HS-27A (cell line): ENCODE measurements at places on chromosomes 7 and 10.
A peak's percentile ranks its signal among the peaks of the same experiment; 100 is the strongest.

- DNase-seq: no peak
Measured at GRCh38 chr7:125098377-125098970, 168.8 kb upstream of the POT1 start.

DNA sequence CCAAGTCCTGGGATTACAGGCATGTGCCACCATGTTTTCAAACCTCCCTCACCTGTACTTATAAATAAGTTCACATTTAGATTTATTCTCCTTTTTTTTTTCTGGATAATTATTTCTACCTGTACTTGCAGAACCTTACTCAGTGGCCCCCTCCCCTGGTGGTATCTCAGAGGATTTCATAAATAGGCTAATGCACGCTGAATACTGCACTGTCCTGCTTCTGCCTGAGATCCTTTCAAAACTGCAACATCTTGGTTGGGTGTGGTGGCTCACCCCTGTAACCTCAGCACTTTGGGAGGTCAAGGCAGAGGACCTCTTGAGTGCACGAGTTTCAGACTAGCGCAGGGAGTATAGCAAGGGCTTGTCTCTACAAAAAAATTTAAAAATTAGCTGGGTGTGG is 4.6 kb upstream of the BLVRA start:
- DNase-seq: no peak

- no peak for DNase-seq
Measured at GRCh38 chr7:52064493-52064892, 747.9 kb upstream of the COBL start.

GRCh38 chr10:15196021-15196834 is 27.7 kb upstream of the NMT2 start:
- no peak for DNase-seq

DNA sequence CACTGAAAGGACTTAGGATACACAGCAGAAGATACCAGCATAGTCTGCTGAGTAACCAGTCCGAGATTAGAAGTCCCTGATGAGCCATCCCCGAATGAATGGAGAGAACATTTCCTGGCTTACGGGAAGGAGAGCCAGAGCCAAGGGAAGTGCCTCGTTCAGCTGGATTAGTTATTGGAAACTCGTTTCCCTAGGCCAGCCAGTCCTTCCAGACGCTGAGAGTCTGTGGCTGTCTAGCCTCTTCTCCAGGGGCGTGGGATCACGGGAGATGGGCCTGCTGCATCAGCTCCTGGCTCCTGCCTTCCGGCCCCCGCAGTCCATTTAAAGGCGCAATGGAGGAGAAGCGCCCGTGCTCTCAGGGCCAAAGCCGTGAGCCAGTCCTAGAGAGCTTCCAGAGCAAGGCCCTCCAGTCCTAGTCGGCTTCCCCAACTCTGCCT is 712.8 kb downstream of the PARD3 start:
- DNase-seq: no peak

GRCh38 chr7:22569586-22570321 is 69.8 kb upstream of the STEAP1B start:
- no peak for DNase-seq

GRCh38 chr7:50718876-50719275 is 63.8 kb downstream of the GRB10 start:
- DNase-seq: no peak

DNA sequence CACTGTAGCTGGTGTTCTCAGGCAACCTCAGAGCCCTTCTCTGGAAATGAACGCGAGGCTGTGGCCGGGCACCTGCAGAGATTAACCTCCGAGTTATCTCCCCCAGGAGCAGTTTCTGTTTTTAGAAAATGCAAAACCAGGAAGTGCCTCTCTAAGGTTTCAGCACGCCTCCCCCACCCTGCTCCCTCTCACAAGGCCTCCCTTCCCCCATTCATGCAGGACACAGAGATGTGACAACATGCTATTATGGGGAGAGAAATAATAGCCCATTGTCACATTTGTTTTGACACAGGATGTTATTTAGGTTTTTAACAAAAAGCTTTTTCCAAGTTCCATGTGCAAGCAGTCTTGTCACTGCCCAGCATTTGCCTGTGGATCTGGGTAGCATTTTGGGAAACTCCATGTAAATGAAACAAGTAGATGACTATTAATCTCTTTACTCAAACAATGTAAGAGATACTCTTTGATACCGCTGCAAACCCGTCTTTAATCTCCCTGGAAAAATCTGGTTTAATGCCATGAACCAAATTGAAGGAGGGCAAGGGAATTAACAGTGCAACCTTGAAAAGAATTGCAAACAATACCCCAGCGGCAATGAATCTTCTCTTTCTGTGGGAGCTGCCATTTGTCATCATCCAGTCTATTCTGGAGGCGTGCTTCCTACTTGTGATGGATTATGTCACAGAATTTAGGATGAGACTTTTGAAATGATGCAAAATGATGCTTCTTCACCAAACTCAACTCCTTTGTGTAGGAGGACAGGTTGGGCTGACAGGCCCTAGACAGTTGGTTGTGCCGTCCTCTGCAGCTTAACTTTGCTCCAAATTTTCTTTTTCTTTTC is 86.5 kb upstream of the NMT2 start:
- no peak for DNase-seq

DNA sequence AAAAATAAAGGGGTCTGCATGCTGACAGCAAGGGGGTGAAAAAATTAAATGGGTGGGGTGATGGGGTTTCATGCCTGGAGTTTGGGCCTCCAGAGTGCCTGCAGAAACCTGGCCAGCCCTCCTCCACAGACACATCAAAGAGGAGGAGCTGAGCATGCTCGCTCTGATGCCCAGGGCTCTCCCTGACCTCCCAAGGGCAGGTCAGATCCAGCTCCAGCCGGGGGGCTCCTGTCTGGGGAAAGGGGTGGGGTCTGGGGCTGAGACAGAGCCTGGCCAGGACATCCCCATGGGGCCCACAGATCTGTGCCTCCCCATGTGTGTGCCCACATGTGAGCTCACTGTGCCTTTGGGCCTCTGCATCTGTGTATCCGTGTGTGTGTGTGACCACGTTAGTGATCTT is 915 bp upstream of the CALHM1 start:
- DNase-seq: no peak

DNA sequence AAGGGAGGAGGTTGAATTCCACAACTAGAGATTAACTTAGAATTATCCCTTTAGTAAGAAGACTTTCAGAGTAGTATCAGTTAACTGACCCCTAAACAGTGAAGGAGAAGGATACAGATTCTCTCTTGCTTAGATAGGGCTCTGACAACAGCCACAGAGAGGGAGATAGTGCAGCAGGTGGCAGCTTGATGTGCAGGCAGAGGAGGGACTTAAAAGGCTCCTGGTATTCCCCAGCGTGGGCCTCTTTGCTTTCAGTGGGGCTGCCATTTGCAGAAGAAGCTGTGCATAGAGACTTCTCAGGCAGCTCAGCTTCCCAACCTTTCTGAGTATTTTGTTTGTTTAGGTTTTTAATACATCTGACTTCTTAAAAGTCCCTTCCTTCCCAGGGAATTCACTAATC is 16.0 kb downstream of the FZD1 start:
- DNase-seq: no peak

GRCh38 chr10:98642281-98642680 is 195.5 kb upstream of the HPS1 start:
- DNase-seq: no peak

- no peak for DNase-seq
Measured at GRCh38 chr10:14438057-14438456, 107.3 kb upstream of the FRMD4A start.

DNA sequence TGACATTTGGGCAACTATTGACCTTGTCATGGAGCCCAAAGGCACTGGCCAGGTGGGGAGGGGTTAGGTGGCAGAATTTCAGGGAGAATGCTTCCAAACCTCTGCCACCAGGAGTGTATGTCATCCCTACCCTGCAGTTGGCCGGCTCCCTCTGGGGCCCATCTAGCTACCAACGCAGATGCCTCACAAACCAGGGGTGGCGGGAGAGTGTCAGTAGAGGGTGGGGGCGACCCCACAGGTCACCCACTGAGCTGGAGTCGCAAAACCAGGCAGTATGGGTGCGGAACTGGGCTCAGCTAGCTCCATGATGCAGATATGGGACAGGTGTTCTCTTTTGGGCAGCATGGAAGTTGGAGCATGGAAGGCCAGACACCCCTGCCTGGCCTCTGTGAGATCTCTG is 51.4 kb downstream of the FAM241B start:
- no peak for DNase-seq

GRCh38 chr10:99360934-99361333 is 31.8 kb downstream of the CNNM1 start:
- no peak for DNase-seq

DNA sequence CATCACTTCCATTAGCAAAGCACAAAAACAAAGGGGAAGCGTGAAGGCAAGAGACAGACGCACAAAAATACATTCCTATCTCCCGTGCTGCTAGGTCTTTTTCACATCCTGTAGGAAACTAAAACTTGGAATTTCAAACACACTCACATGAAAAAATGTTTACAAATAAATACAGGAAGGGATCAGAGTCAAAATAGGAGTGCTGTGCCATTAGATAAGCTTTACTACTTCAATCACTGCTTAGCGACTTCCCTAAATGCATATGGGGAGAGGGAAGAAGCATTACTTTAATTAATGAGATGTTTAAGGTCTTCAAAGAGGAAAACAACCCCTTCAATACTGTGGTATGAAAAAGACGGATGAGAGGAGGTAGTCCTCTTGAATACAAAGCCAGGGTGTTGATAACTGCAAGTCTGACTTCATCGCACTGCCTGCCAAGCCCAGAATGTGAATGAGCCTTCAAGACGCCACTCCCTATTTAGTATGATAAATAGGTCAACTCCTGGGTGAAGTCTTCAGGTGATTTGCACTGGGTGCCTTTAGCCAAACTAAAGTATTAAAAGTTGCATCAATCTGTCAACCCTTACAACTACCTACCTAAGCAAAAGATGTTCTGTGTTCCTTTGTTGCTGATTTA is 13.9 kb downstream of the PARD3 start:
- no peak for DNase-seq

- no peak for DNase-seq
Measured at GRCh38 chr10:55631071-55631654, 729.9 kb downstream of the ZWINT start.

GRCh38 chr10:116809483-116810119 is 39.7 kb upstream of the ENO4 start:
- DNase-seq: no peak

DNA sequence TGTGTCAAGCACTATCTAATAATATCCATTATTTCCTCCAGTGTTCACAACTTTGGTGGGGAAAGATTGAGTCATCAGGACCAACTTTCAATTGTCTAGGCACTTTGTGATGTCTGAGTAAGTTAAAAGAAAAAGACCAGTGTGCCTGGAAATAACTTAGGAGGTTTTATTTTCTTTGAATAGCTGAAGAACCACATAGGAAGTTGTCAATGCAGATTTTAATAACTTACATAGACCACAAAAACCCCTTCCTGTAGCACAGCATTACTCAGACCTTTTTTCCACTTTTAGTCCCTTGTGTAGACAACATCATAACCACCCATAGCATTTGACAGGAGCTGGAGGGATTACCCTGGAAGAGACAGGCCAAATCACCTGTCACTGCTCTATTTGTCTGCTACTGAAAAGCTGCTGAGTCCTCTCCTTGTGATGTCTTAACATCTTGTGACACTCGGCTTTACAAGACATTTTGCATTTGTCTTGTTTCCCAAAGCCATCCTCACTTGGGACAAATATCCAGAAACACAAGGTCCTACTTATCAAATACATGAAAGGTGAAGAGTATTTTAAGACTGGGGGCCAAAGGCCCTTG is 241.5 kb upstream of the PTER start:
- no peak for DNase-seq

DNA sequence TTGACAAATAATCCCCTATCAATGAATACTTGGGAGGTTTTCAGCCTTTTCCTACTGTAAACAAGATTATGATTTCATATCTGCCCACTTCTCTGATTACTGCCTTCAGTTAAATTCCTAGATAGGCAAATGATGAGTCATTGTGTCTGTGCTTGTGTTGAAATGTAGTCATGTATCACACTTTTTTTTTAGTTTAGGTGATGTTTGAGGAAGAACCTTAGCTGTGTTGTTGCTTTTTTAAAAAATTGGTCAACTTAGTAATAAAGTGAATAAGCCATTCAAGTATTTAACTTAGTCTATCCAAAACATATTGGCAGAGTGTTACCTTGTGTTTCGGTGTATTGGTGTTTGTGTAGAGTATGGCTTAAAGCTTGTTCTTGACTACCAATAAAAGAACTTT is 60.0 kb downstream of the WAC start:
- DNase-seq: peak; percentile 8

DNA sequence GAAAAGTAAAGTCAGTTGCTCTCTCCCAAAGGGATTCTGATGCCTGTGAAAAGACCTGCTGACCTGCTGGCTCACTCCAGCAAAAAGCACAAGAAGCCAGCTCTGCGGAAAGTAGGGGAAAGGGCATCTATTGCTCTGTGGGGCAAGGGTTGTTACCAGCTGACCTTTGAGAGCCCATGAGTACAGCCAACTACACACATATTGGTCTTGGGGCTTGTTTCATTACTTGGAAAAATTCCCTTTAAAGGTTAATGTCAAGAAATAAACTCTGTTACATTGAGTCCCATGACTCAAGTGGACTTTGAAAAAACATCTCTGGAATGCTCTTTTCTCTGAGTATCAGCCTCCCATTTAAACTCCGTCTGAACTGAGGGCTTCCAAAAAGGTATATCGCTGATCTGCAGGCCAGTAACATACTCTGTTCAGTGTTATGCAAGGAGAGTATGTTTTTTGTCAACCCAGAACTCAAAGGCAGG is 53.2 kb downstream of the PANK1 start:
- DNase-seq: no peak

GRCh38 chr7:87480386-87480785 is 4.9 kb upstream of the ABCB4 start:
- no peak for DNase-seq

DNA sequence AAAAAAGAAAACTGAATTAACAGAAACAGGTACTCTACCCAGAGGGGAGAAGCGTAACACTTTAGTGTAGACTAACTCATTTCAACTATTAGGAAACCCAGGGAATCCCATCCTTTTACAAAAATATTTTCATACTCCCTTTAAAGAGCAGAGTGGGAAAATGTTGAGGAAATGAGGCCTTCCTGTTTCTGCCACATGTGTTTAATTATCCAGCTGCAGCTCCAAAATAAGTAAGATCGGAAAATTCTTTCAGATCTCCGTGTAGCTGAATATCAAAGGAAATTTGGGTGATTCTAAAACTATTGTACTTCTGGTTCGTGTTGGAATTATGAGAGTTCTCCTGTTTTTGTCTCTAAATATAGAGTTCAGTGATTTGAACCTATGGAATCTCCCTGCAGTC is 58.0 kb upstream of the CAV2 start:
- no peak for DNase-seq

GRCh38 chr10:131834152-131834810 is 66.5 kb upstream of the PPP2R2D start:
- no peak for DNase-seq
